ENCODE measurements at places on chromosomes 16 and 17. TPM values are rescaled to one million over a fixed set of nuclear protein-coding genes. Genes with fewer than 3 reads are reported as not detected.

GRCh38 chr17:8189711-8190477 is at the start of gene BORCS6:
Gene BORCS6 (minus strand): TSS chr17:8190180. CDS start chr17:8190140, 40 bp downstream.
- H3K4me1 ChIP-seq: peaks cover 12% of the 10 kb centered on the region
- no peak within 1 kb of the TSS for H3K4me3 ChIP-seq
- H3K27ac ChIP-seq: peak within 1 kb of the TSS; percentile 82
- H3K36me3 ChIP-seq: no peaks in the 10 kb centered on the region
- DNase-seq: peak; percentile 97

GRCh38 chr17:10661437-10661836 is 4.3 kb upstream of the MYH3 start:
- no peaks in the 10 kb centered on the region for H3K27me3 ChIP-seq
- no peak overlapping the region for H3K27ac ChIP-seq
- peaks cover 3% of the 10 kb centered on the region for H3K36me3 ChIP-seq
- DNase-seq: no peak
- no peaks in the 10 kb centered on the region for H3K4me1 ChIP-seq

CHST5 gene
- total RNA-seq: 0.82 TPM

TPPP3 gene
- total RNA-seq: not detected
